ENCODE measurements at places on chromosomes 4 and X.

GRCh38 chr4:12488672-12489071 lies 995.5 kb downstream of the RAB28 start:
- DNase-seq = no peak

DNA sequence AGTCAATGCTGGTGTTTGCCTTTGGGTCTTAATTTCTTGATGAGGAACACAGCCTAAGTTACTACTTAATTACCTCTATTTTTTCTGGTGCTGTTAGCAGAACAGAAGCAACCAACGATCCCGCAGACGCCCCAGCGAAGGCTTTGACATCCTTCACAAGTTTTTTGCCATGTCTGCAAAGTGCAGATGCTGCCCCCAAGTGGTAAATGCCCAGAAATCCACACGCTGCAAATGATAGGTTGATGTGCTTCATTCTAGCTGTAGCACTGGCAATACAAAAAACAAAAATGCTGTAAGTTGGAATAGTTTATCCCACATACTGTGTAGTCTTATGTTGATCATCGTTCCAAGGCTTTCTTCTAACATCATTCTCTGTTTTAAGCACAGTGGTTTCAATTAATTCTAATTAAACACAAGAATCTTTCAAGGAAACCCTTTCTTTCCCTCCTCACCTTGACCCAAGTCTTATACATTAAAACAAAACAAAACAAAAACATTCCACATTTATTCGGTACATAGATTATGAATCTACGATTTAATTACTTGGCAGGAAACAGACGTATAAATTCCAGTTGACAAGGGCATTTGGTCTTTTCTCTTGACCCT lies 1.2 kb downstream of the PNPLA4 start:
- no peak for DNase-seq

GRCh38 chr4:24382381-24382780 lies 202.0 kb downstream of the DHX15 start:
- no peak for DNase-seq

GRCh38 chrX:37976153-37976552 lies 30.2 kb upstream of the SYTL5 start:
- no peak for DNase-seq

DNA sequence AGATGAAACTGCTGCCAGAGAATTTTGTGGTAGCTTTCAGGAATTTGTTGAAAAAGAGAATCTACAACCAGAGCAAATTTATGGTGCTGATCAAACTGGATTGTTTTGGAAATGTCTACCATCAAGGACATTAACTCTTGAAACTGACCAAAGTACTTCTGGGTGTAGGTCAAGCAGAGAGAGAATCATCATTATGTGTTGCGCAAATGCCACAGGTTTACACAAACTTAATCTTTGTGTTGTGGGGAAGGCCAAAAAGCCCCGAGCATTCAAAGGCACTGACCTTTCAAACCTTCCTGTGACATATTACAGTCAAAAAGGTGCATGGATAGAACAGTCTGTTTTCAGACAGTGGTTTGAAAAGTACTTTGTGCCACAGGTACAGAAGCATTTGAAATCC lies 2.1 kb downstream of the TIGD2 start:
- DNase-seq = no peak

GRCh38 chr4:72663828-72664227 lies 94.8 kb upstream of the ADAMTS3 start:
- no peak for DNase-seq

DNA sequence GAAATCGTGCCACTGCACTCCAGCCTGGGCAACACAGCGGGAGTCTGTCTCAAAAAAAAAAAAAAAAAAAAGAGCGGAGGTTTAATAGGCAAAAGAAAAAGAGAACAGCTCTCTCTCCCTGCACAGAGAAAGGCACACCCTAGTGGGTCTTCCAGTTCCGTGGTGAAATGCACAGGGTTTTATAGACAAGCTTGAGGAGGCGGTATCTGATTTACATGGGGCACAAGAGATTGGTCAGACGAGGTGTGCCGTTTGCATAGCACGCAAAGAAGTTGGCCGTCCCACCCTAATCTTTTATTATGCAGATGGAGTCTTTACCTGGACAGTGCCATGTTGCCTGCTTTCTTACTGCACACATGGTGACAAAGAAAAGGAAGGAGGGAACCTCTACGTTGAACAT lies 33.5 kb upstream of the REST start:
- DNase-seq = no peak

DNA sequence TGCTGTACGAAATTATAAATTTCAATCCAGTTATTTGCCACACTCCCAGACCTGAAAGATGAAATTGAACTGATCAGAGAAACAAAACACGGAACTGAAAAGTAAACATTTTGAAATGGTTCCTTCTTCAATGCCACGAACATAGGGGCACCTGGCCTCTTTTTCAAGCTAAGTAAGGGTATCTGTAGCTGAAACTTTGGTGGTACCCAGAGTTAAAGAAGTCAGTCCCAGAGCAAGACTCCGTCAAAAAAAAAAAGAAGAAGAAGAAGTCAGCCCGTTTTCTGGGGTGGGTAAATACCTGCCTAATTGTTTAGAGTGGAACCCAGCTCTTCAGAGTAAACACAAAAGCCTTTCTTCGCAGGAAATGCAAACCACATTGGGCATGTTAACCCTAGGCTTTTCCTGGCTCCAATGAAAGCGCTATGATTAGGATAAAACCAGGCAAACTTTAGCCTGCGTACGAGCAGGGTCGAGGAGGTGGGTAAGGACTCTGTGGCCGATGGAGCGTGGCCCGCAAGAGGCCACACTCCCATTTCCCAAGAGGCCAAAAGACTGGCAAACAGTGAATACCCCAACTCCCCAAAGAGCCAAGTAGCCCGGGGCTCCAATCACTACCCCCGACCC lies 1.3 kb downstream of the ANTXR2 start:
- no peak for DNase-seq

- DNase-seq = no peak
Observed at GRCh38 chrX:30888526-30889146, 418 bp downstream of the TAB3 start.

- no peak for DNase-seq
Observed at GRCh38 chr4:154588198-154588597, 2.3 kb downstream of the FGA start.

- DNase-seq = peak; percentile 93
Observed at GRCh38 chr4:112231779-112232713, at the start of gene AP1AR. AP1AR (plus strand) TSS chr4:112231787; CDS start chr4:112232092, 305 bp downstream.

DNA sequence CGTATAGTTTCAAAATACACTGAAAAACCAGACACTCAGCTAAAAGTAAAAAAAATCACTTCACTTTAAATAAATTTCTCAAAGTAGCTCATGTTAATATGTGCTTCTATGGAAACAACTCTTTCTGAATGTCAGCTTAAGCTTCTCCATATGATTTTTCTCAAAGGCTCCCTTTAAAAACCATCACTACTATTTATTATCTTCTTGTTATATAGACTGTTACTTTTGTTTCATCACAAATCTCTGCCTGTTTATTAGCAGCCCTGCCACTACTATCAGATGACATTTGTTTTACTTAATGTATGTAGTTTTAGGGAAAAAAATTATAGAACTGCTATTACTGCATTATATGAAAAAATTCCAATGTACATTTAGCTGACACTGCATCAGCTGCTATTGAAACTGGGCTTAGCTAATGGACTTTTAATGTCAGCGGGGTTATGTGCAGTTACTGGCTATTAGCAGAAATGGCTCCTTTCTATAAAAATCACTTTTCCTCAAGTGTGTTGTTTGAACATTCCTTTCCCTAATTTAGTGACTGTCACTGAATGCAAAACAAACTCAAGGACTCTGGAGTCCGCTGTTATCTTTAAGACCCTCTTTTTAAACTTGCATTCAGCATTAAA lies 10.8 kb downstream of the UNC5C start:
- no peak for DNase-seq

DNA sequence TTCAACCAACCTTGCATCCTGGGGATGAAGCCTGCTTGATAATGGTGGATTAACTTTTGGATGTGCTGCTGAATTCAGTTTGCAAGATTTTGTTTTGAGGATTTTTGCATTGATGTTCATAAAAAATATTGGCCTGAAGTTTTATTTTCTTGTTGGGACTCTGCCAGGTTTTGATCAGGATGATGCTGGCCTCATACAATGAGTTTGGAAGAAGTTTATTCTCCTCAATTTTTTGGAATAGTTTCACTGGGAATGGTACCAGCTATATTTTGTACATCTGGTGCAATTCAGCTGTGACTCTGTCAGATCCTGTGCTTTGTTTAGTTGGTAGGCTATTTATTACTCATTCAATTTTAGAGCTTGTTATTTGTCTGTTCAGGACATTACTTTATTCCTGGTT lies 340.3 kb upstream of the TRAM1L1 start:
- no peak for DNase-seq

GRCh38 chrX:45757272-45757671 lies 556.6 kb upstream of the DIPK2B start:
- no peak for DNase-seq

GRCh38 chr4:4388836-4389575 lies 2.1 kb downstream of the NSG1 start:
- no peak for DNase-seq

- DNase-seq = no peak
Observed at GRCh38 chr4:32032136-32032672, 1312.0 kb downstream of the PCDH7 start.

DNA sequence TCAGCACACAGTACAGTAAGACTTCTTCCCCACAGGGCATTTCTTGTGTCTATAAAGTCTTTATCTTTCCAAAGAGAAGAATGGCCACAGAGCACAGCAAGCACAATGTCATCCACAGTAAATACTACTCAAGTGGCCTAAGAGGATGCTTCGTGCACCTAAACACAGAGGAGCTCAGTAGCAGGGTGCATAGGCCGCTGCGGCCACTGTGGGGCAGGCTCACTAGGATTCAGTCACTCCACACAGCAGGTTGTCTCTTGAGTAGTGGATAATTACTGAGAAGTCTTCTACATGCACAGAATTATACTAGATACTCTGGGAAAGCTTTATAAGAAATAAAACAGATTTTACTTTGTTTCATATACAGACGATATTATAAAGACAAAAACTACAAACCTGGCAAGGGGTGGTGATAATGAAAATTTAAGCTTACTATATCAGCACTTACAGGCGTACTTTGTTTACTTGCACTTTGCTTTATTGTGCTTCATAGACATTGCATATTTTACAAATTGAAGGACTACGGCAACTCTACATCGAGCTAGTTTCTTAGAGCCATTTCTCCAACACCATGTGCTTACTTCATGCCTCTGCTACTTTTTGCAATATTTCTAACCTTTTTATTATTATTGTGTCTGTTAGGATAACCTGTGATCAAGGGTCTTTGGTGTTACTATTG lies 78.5 kb downstream of the PRDM5 start:
- DNase-seq = no peak

DNA sequence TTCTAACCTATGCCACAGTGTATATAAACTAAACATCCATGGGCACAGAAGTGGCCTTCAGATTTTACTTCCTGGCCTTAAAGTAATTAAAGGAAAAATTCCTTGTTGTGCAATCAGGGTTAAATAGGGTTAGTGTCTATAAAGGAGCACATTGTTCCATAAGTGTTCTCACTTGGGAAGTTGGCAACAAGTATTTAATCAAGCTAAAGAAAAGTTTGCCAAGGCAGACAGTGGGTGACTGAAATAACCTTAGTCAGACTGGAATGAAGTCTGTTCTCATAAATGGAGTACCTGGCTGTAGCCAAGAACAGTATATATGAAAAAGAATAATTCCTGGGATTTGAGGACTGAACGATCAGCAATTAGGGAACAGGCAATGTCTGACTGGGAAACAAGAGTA lies 213.6 kb downstream of the HTR2C start:
- DNase-seq = no peak

DNA sequence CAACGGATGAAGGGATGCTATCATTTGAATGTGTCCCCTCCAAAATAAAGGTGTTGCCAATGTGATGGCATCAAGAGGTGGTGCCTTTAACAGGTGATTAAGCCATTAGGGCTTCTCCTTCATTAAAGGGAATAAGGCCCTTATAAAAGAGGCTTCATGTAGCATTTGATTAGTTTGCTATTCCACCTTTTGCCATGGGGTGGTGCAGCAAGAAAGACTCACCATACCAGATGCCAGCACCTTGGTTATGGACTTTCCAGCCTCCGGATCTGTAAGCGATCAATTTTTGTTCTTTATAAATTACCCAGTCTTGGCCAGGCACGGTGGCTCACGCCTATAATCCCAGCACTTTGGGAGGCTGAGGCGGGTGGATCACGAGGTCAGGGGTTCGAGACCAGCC lies 7.9 kb upstream of the SLC25A43 start:
- no peak for DNase-seq

DNA sequence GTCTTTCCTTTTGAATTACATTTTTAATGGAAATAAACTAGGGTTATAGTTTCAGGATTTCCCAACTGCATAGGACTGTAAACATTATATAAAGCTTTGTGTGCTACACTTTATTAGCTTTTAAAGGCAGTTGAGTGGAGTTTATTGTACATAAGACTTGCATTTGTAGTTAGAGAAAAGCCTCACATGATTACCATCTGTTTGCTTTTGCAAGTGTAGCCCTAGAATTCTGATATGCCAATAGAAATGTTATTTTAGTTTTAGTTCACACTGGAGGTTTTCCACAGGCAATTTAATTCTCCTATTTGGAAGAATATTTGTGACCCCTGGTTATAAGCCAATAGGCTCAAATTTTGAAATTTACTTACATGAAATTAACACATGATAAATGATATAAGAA lies 41.3 kb upstream of the ANK2 start:
- no peak for DNase-seq

- no peak for DNase-seq
Observed at GRCh38 chrX:15873566-15873965, 19.0 kb upstream of the AP1S2 start.

GRCh38 chr4:18394656-18395055 lies 373.1 kb upstream of the LCORL start:
- DNase-seq = no peak

DNA sequence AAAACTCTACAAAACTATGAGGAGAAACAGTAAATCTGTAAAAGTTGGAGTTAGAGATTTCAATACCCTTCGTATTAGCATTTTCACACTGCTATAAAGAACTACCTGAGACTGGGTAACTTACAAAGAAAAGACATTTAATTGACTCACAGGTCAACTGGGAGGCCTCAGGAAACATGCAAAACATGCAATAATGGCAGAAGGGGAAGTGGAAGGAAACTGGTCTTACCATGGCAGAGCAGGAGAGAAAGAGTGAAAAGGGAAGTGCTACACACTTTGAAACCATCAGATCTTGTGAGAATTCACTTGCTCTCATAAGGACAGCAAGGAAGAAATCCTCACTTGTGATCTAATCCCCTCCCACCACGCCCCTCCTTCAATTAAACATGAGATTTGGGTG lies 949.9 kb downstream of the TECRL start:
- no peak for DNase-seq
